ENCODE measurements at places on chromosomes 12 and 14.

GRCh38 chr12:6341417-6342139 is at the start of gene TNFRSF1A:
Gene TNFRSF1A, minus strand, starts transcription at chr12:6342076. Its CDS starts 262 bp downstream, at chr12:6341814.
- no peak for DNase-seq

GRCh38 chr12:9730591-9730990 is 2.3 kb downstream of the CLECL1 start:
- DNase-seq: no peak

DNA sequence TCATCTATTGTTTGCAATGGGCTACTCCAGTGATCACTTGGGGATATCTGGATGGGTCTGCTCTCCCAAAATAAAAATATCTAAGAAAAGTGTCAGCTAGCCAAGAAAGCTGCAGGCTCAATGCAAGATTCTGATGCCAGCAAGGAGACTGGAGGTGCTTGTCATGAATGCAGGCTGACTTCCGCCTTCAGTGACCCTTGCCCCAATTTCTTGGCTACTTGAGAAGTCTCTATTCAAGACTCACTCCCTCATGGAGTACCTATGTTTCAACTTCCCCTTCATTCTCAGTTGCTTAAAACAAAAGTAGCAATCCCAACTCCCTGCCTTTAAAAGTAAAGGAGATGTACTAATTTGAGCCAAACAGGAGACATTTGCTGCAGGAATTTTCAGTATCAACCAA is 123.9 kb downstream of the GPR65 start:
- no peak for DNase-seq

- no peak for DNase-seq
These were observed 7.1 kb downstream of the CD163 start for GRCh38 chr12:7496451-7496850.

- peak; percentile 41 for DNase-seq
These were observed 1.0 kb downstream of the ITFG2 start for GRCh38 chr12:2813214-2814185.

DNA sequence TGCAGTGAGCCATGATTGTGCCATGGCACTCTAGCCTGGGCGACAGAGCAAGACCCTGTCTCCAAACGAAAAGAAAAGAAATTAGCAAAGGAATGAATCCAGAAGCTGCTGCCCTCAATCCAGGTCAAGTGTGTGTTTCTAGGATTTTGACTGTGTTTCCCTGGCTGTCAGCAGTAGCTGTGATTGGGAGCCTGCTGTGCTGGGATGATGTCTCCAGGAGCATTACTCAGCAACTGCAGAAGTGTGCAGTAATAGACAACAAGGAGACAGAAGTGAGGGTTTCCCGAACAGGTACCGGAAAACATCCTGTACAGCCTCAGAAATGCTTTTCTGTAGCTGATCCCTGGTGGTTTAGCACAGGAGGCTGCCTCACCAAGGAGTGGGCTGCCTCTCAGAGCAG is 492.5 kb downstream of the FUT8 start:
- DNase-seq: no peak

DNA sequence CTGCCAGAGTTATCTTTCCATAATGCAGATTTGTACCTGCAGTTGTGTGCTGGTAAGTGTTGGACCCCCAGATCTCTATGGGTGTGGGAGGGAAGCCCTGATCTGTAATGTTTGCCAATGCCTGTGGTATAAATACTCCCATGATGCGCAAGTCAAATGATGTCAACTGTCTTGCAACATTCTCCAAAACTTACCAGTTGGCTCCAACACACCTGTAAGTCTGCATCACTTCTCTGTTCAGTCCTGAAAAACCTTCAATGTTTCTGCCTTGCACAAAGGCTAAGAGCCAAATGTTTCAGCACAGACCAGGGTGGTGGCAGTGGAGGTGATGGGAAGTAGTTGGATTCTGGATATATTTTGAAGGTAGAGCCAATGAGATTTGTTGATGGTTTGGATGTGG is 3.1 kb downstream of the OS9 start:
- no peak for DNase-seq

GRCh38 chr12:96221391-96221790 is 27.2 kb downstream of the ELK3 start:
- DNase-seq: no peak

- no peak for DNase-seq
These were observed 14.6 kb downstream of the CFAP54 start for GRCh38 chr12:96503976-96504375.

GRCh38 chr14:51342226-51342625 is 102.2 kb downstream of the TMX1 start:
- DNase-seq: no peak

DNA sequence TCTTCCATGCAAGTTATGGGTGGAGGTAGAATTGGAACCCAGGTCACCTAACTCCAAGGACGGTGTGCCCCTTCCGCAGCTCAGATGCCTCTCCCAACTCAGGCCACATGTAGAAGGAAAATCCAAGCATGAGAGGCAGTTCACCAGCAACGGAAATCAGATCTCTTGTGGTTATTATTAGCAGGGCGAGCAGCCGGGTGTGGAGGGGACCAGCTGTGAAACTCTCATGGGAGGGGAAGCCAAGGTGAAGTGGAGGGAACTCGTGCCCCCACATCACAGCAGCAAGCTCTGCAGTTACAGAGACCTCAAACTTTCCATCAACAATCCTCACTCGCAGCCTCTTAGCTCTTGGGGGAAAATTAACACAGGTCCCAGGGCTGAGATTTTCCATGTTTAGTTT is 79.7 kb downstream of the KSR2 start:
- no peak for DNase-seq

DNA sequence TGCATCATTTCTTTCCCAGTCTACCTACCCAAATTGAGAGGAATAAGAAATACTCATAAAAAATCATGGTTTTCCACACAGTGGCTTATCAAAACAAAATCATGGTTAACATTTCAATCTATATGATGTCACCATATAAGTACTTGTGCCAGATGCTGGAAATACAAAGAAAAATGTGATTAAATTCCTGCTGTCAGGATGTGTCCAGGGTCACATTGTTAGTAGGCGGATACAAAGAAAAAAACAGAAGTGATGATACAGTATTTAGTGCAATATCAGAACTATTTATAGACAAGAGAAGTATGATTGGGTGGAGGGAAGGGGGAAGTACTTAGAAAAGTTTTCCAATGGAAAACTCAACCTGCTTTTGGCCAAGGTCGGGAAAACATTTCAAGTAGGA is 47.0 kb upstream of the OR6J1 start:
- DNase-seq: no peak

DNA sequence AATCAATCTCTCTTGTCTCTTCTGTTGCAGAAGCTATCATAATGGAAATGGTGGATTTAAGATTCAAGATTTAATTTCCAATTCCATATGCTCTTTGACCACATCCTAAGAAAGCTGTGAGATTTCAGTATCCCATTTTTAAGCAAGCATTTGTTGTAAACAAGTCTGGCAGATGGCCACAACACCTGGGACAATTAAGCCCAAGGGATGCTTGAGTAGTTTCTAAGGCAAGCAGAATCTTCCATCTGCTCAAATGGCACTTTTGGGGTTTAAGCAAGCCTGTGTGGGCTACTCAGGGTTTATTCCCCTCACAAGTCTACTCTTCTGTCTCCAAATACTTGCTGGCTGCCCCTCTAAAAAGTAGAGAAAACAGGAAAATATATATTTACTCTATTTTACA is 304.7 kb upstream of the SYT1 start:
- DNase-seq: no peak

DNA sequence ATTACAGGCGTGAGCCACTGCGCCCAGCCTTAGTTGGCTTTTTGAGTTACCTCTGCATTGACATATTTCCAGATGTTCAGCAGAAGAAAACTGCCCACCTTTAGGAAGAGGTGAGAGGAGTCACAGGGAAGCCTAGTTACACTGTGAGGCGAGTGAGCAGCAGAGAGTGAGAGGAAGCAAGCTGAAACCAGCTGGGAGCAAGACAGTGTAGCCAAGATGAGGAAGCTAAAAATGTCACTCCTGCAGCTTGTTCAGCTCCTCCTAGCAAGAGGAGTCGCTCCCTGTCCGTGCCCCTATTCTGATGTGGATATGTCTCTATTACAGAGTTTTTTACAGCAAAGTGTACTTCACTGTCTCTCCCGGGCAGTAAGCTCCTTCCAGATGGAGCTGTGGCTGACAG is 127.6 kb downstream of the GXYLT1 start:
- DNase-seq: no peak

DNA sequence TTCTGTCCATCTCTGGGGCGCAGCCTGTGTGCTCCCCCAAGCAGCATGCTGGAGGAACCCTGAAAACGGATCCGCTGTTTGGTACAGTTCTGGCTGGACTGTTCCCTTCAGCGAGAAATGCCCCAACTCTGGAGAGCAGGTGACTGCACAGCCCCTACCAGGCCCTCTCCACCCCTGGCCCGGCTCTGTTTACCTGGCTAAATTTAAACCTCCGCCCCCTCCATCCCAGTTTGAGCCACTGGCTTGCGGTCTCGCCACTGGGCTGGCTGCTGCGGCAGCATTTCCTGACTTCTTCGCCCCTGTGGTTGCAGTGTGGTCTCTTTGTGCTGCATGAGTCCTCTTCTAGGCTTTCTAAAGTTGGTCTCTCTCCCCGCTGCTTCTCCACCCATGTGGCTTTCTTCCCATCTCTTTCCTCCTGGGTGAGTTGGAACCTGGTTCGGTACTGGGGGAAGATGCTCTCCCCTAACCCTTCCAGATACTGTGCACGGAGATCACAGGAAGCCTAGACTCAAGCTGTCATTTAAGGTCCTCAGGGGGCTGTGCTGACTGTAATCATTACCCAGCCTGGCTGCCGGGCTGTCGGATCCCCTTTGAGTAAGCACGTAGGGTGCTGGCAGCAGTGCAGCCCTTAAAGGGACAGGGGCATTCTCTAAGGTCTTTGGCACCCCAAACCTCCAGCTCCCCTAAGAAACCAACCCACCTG is 60.6 kb downstream of the FBXL14 start:
- DNase-seq: no peak

DNA sequence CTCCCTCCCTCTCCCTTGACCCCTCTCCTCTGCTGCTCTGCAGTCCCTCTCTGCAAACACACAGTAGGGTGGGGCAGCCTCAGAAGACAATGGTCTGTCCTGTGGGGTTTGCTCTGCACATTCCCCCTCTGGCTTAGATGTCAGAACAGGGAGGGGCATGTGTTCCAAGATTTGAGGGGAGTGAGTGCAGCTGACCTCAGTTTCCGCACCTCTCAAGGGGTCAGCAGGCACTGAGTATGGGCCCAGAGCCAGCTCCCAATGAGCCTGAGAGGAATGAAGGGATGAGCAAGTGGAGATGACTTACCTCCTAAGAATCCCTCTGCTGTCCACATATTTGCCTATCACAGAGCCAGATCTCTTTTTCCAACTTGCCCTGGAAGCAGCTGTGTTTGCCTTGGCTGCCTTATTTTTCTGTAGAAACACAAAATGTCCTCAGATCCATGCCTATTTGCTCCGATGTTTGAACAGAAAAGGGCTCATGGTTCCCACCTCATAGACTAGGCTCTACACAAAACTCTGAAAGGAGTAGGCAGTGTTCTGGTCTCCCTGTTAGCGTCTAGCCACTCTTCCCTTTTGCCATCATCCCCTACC is 111.4 kb downstream of the CRACR2A start:
- no peak for DNase-seq

- DNase-seq: no peak
These were observed 34.4 kb upstream of the BMP4 start for GRCh38 chr14:53990978-53991377.

GRCh38 chr14:74712499-74713394 is at the start of the genes AREL1 and FCF1:
Gene AREL1, minus strand, starts transcription at chr14:74713080. Its CDS starts 27,465 bp downstream, at chr14:74685615.
Gene FCF1, plus strand, starts transcription at chr14:74713144. Its CDS starts 54 bp downstream, at chr14:74713198.
- DNase-seq: peak; percentile 85

GRCh38 chr12:49455501-49455900 is 83.3 kb upstream of the KCNH3 start:
- DNase-seq: no peak

- no peak for DNase-seq
These were observed 69.7 kb downstream of the ARF6 start for GRCh38 chr14:49962621-49963020.

DNA sequence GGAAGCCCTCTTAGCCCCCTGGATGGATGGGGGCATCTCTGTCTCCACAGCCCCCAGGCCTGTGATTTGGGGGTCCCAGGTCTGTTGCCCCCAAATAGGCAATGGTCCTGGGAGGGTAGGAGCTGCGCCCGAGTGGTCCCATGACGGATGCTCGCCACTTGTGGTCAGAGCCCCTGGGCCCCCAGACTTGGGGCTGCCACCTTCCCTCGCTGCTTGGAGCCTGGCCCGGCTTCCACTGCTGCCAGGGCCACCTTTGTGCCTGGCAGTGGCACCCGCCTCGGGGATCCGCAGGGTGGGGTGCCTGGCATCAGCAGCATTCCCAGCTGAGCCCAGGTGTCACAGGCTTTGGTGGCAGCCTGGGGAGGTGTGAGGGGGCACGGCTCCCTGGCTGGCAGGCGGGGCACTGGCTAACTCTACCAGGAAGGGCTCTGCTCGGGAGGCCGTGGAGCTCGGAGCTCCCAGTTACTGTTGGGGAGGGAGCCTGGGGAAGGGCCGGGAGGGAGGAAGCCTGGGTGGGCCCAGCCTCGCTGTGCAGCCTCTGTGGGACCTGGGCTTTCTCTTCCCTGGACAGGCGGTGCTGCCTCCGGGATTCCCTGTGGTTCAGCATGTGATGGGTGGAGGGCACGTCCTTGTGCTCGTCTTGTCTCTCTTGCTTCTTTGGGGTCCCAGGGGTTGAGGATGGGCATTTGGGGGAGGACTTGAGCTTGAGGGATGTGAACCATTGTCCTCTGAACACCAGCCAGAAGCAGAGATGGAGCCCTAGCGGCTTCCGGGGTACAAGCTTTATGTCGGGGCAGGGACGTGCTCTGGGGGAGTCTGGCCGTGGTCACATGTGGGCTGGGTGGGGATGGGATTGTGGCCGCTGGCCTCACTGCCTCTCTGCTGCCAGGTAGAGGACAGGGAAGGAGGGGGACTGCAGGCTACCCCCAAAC is 5.4 kb downstream of the KIF26A start:
- no peak for DNase-seq

DNA sequence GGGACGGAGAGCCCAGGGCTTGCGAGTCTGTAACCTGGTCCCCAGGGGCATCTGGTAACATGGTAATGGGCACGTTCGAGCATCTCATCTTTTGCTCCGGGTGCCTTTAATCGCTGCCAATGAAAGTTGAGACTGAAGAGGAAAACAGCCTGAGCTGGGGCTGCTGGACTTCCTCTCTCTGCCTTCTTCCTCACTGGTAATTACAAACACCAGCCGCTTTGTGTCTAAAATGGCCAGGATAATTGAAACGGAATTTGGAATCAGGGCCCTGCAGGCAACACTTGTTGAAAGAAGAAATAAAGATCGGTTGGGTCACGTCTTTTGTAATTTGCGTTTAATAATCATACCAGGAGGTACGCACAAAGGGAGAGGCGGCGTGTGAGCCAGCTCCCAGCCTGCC is 51.5 kb upstream of the GPATCH2L start:
- DNase-seq: no peak

DNA sequence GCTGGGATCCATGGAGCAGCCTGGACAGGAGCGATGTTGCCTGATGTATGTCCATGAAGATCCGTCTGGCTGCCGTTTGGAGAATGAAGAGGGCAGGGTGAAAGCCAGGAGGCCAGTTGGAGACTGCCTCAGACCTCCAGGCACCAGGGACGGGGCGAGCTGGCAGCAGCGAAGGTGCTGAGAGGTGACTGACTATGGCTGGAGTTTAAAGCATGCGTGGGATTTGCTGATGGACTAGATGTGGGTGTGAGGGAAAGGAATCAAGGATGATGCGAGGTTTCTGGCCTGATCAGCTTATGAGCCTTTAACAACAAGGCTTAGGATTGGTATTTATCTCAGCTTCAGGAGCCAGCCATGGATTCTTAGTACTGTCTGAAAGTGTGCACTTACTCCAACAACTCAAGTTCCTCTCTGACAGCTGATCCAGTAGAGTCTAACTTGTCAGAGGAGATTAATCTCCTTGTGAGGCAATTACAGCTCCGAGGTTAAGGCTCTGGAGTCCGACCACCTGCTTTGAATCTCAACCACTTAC is 49.4 kb downstream of the DYNC1H1 start:
- no peak for DNase-seq

All from HCT116 (cell line).